ENCODE measurements at places on chromosomes 5 and 9. TPM values are rescaled to one million over a fixed set of nuclear protein-coding genes. Genes with fewer than 3 reads are reported as not detected.

The NOXA1 gene
- total RNA-seq = 33.3 TPM

The CBY3 gene
- total RNA-seq = not detected

- no peak for DNase-seq
Measured at GRCh38 chr5:79436821-79437220, 77.1 kb downstream of the HOMER1 start.

DNA sequence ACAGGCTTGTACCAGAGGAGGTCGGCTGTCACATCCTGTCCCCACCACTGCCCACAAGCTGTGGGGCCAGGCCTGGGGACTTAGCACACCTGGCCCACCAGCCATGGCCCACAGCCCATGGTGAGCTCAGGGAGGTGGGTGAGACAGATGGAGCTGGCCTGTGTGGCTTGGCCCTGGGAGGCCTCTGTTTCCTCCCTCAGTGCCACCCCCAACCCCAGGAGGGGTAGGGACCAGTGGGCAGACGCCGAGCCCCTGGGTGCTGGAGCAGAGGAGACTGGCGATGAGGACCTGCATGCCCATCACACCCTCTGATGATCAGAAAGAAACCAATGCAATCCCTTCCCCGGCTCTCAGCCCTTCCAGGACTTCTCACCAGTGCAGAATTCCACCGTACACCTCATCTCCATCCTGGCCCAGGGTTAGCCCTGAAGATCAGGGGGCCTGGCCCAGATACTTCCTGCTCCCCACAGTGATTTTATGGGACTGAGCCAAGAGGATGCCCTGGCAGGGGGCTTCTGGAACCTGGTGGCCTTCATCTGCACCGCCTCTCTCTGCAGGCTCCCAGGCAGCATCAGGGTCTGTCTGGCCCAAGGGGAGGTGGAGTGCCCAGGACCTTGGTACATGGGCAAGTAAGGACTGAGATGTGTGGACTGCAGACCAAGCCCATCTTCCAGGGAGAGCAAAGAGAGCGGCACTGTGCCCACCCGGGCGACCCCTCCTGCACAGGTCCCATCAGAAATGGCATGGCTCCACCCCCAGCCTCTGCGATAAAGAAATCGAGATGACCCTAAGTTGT, 16.9 kb upstream of the NKD2 start:
- DNase-seq = no peak

GRCh38 chr5:6084836-6085235, 293.5 kb downstream of the MED10 start:
- DNase-seq = no peak

DNA sequence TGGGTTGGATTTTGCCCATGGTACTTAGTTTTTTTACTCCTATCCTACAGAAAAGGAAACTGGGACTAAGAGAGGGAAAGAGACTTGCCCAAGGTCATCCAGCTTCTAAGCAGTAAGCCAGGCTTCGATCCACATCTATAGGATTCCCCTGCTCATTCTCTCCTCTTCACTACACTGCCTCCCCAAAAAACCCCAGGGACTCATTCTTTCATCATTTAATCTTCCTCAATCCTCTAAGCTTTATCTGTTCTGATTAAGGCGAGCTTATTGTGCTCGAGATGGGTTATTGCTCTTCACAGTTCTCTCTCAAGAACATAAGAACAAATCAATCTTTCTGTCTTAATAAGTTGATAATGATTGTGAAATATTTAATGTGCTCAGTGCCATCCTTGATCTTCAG, 511.1 kb upstream of the BRINP1 start:
- no peak for DNase-seq

DNA sequence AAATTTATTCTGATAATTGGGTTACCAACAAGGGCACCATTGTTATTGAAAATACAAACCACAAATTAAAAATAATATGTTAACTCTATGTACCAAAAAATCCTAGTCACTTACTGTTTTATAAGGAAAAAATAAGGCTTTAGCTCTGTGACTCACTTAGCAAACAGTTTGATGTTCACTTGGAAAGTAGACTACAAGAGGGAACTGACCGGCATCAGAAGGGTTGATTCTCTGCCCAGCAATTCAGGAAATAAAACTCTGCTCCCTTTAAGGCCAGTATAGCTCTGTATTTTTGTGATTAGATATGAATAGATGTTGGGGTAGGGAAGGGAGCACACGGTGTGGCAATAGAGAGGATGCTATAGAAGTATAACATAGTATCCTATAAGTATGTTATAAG, 671.3 kb downstream of the LRRC70 start:
- DNase-seq = no peak

Measured in left colon (tissue), 2 donors.